ENCODE measurements at places on chromosomes 1 and 21.

- DNase-seq: no peak
Measured at GRCh38 chr1:176754676-176755075, 291.7 kb downstream of the PAPPA2 start.

DNA sequence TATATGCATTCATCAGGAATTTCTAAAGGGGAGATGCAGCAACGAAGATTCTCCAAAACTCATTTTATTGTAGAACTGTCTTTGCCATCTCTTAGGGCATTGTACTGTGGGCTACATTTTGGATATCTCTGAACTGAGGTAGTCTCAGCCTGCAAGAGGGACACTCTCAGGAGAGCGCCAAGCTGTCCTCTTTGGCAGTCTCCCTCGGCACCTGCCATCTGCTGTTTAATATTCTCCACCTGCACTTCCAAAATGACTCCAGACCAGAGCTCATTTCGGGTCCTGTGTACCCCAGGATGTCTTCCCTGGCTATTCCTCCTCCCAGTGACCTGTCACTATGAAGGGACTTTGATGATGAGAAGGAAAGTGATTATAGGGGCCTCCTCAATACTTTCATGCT lies 356.3 kb upstream of the C1orf174 start:
- no peak for DNase-seq

GRCh38 chr1:232244426-232244825 lies 385.5 kb downstream of the SIPA1L2 start:
- no peak for DNase-seq

DNA sequence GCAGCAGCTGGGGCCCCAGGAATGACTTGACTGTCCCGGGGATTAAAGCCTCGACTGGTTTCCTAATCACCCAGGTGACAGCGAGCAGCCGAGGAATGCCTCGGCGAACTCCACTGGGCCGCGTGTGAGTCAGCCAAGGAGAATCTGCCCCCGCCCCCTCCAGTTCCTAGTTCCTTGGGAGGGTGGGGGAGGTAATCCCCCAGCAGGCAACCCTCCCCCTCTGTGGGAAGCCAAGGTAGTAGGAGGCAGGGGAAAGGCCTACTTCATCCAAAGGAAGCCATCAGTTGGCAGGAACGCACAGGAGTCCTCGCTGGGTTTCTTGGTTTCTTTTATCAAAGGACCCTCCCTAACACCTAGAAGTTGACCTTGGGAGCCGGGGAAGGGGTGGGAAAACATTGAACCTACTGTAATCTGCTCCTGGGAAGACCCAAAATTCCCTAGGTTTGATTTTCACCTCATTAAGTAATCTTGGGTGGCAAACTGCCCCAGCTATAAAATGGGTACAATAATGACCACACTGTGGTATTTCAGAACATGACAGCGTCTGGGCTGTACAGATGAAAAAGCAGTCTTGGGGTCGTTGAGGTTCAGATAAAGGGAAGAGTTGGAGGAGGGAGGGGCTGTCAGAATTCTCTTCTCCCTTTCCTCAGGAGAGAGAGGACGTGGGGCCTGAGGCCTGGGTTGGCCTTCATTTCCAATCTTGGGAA lies 1.4 kb downstream of the TENT5B start:
- peak; percentile 99 for DNase-seq

GRCh38 chr1:193542690-193543089 lies 356.3 kb upstream of the B3GALT2 start:
- no peak for DNase-seq

DNA sequence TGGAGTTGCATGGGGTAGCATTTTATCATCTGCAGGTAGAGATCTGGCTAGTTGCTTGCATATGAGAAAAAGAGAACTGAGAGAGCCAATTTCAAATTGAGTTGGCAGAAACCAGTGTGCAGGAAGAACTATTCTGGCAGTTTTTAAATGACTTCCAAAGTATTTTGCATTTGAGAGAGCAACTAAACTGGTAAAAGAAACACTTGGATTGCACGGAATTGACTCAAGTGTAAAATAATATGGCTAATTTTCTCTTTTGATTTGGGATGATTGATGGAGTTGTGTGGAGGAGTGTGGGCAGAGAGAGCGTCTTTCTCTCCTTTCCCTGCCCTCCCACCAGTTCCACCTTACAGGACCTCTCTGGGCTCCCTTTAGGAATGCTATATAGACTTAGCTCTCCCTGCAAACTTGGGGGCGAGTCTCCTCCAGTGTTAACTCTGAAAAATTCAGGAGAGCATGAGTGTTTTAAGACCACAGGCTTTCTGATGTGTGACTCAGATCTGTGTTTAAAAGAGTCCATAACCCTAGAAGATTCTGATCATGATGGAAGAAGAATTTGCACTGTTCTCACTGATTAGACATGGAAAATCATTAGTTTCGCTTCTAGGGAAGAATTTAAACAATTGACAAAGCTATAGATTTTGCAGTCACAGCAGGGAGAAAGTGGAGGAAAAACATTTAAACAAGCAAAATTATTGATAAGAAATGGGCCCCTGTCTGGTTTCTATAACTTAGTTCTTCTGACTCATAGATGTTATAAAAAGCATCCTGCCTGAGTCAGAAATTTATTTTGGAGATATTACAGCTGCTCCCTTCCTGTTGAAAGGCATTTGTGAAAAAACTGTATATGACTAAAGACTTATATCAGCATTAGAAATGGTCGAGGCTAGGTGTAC lies 24.9 kb upstream of the CTBS start:
- DNase-seq: no peak

- DNase-seq: no peak
Measured at GRCh38 chr1:154951901-154952657, 3.8 kb downstream of the PBXIP1 start.

DNA sequence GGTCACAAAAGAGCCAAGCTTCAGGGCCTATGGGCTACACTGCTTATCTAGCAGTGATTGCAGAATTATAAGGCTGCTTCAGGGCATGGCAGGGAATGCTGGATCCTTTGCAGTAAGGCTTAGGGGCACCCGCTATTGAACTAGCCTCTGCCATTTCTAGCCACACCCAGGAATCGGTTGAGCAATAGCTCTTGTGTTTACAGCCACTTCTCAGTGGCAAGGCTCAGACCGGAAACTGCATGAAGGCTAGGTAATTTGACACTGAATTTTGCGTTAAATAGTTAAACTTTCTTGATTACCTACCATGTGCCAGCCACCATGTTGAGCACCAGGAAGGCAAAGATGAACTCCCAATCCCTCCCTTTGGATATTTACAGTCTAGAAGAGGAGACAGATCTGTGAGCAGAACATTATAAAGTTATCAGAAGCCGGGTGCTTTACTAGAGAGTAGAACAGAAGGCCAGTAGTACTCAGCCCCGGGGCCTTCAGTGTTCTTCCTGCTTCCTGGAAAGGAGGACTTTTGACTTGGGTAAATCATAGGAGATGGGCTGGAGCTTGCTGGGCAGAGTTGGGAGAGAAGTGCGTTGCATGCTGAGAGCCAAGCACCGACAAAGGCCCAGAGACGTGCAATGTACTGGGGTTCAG lies 98.6 kb upstream of the LPGAT1 start:
- DNase-seq: no peak

- no peak for DNase-seq
Measured at GRCh38 chr1:211009944-211010343, 124.0 kb downstream of the KCNH1 start.

DNA sequence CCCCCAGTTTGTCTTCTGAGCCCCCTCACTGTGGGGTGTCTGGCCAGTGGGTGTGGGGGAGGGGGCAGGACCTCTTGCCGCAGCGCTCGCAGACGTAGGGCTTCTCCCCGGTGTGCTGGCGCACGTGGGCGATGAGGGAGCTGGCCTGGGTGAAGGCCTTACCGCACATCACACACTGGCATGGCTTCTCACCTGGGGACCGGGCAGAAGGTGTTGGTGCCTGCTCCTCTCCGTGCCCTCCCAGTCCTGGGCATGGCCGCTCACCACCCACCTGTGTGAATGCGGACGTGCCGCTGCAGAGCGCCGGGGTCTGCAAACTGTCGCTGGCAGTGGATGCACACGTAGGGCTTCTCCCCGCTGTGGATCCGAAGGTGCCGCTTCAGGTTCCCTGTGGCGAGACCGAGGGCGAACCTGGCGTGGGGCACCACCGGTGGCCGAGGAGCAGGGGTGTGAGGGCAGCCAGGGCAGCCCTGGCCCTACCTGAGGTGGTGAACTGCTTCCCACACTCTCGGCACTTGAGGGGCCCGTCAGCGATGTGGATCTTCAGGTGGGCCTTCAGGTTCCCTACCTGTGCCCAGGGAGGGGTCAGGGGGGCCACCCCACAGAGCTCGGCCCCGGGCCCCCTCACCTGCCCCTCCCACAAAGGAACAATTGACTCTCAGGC lies 32.4 kb downstream of the ZBTB17 start:
- DNase-seq: peak; percentile 39

- no peak for DNase-seq
Measured at GRCh38 chr1:29264773-29265389, 28.6 kb downstream of the PTPRU start.

DNA sequence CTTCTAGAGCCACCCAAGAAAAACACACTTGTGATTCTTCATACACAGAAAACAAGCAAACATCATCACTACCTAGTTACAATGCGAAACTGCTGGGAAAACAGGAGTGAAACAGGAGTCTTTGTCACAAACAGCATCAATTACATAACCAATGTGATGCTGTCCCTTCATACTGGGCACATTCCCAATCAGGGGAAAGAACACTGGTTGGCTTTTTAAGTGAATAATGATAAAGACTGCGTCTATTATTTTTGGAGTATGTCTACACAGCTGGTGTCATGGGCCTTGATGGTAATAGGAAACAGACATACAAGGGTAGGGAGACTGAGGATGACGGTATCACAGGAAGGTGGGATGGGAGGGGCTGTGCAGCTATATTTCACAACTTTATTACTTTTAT lies 43.3 kb downstream of the SIPA1L2 start:
- DNase-seq: no peak

- peak; percentile 49 for DNase-seq
Measured at GRCh38 chr1:38609166-38610025, 250.2 kb downstream of the RRAGC start.

GRCh38 chr21:32994305-32994704 lies 31.4 kb upstream of the OLIG2 start:
- no peak for DNase-seq

- peak; percentile 70 for DNase-seq
Measured at GRCh38 chr1:161738627-161739287, 10.8 kb upstream of the DUSP12 start.

DNA sequence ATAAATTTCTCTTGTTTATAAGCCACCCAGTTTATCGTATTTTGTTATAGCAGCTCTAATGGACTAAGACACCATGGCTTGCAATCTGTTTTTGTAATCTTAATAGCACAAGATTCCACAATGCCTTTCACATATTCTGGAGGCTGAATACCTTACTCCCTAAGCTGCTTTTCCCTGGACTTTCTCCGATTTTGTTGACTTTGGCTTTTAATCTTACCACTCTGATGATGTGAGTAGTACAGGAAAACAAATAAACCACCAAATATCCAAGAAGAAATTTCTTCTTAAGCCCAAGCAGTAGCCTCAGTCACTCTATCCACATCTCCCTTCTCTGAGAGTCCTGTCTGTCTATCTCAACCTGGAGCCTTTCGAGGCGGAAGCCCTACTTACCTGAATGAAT lies 838.6 kb downstream of the LTN1 start:
- no peak for DNase-seq

- no peak for DNase-seq
Measured at GRCh38 chr1:152533327-152533938, 19.2 kb downstream of the CRCT1 start.
